ENCODE measurements at places on chromosomes 12 and 14.

DNA sequence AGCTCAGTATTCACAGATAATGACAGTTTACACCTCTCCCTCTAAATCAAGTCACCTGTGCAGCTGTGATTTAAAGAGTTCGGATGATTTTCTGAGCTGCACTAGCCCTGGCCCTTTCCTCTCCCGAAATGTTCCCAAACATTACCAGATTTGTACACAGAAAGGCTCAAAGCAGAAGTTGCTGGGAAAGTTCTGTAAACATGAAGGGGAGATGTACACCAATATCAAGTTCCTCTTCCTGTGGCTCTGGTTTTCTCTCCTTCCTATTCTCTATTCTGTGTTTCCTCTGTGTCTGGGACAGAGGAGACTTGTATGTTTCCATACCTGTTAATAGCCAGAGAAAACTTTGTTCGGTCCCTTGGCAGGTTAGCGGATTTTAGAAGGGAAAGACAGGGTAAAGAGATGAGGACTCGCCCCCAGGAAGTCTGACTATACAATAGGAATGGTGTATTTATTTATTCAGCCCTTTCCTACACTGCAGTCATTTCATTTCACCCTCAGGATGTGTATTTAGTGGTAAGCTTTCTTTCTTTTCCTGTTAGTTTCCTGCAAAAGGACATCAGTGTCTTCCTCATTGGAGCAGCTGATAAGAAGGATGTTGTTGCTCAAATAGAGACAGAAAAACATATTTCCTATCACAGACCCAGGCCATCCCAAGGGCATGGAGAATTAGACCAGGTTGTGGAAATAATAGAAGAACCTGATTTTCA lies 7.6 kb upstream of the NUMB start:
- DNase-seq, result no peak

DNA sequence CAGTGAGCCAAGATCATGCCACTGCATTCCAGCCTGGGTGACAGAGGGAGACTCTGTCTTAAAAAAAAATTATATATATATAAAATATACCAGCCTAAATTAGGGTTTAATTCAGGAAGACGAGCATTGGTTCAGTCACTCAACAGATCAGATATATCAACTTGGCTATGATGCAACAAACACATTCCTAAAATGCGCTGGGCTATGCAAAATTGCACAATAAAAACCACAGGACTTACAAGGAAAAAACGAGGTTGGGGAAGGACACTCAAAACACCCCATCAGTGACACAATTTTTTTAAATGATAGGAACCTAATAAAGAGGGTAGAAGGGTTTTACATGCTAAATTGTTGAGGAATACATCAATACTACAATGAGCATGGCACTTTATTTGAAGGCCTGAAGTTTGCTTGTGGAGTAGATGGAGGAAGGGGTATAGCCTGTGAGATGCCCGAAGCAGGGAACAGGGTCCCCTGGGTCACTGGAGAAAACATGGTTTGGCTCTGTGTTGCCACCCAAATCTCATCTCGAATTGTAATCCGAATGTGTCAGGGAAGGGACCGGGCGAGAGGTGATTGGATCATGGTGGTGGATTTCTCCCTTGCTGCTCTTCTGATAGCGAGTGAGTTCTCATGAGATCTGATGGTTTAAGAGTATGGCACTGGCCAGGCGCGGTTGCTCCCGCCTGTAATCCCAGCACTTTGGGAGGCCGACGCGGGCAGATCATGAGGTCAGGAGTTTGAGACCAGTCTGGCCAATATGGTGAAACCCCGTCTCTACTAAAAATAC lies 71.2 kb downstream of the TNFAIP2 start:
- no peak for DNase-seq

GRCh38 chr14:24058260-24058950 lies 6.6 kb downstream of the CARMIL3 start:
- peak; percentile 81 for DNase-seq

- no peak for DNase-seq
Measured at GRCh38 chr12:104662203-104662602, 205.5 kb downstream of the CHST11 start.

DNA sequence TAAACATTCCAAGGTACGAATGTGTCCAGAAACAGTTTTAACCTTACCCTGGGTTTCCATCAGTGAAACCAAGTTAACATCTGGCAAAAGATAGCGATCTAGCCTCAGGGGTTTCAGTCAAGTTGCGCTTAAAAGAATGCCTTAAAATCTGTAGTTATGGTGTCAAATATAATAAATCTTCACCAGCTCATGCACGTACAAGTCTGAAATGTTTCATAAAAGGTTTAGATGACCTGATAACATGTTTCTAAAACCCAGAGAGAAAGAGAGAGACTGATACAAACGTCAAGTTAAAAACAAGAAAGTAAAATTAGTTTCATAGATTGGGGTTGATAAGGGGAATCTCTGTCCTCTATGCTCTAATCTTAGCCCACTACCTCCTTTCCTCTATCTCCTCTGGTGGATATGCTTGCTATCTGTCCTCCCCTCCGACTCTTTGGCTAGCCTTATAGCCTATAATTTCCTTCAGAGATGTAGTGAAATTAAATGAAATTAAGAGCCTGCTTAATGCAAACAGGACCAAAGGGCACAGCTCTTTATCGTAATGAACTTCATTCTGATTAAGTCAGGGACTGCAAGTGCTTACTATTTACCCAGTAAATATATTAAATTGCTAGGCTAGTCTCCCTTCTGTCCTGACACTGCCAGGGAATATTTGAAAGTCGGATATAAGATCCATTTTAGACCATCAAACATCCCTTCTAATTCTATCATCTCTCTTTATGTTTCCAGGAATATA lies 18.4 kb upstream of the FOS start:
- DNase-seq, result peak; percentile 49

DNA sequence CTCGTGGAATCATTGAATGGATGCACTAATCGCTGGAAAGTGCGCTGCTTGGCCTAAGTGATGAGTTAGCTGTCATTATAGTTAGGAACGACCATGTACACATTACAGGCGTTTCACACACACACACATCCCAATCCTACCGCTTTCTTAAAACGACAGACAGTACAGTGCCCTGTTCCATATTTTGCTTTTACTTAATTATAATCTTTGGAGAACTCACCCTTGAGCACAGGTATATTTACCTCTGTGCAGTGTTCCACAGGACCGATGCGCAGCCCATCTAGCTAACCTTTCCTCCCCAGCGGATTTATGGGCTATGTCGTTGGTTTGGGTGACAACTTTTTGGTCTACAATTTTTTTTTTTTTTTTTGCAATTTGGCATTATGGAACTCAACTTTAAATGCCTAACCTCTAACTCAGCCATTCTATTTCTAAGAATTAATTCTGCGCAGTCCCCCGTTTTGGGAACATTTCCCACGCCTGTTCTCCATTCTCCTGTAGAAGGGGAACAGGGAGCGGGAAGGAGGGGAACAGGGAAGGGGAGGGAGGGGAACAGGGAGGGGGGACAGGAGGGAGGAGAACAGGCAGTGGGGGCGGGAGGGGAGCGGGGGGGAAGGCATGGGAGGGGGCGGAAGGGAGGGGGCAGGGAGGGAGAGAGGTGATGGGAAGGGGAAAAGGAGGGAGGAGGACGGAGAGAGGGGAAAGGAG lies 663 bp upstream of the ULK1 start:
- no peak for DNase-seq
